ENCODE measurements at places on chromosomes 6 and 20. TPM values are rescaled to one million over a fixed set of nuclear protein-coding genes. Genes with fewer than 3 reads are reported as not detected.

TXLNB gene
- total RNA-seq: 0.09 TPM

SCUBE3 gene
- total RNA-seq: 0.02 TPM

DNA sequence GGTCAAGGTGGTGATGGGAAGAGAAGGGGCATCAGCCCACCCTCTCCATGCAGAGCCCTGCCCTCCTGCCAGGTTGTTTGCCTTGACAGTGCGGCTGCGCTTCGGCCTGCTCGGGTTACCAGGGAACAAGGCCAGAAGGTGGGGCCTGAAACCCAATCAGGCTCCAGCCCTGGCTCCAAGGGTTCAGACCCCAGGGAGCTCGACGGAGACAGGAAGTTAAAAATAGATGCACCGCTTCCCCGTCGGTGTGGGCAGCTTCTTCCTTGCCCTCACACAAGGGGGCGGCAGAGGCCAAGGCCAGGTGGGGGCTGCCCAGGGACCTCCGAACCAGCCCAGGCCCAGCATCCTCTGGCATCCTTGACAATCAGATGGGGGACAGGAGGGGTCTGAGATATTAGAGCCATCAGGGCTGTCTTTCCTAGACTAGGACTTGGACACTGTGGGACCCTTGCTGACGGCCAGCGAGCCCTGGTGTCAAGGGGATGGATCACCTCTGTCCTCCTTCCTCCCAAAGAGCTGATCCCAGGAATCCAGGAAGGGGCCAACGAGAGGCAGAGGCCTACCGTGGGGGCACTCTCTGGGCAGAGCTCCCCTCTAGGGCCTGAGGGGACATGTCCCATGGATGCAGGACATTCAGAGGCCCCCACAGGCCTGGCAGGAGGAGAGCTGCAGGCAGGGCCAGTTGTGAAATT is 65.2 kb downstream of the RIPOR3 start:
- peak; percentile 65 for DNase-seq

GRCh38 chr20:4490606-4491280 is 231.0 kb upstream of the PRND start:
- no peak for DNase-seq
